Putamen (tissue), 1 donor: ENCODE measurements at places on chromosomes 5 and 9.

DNA sequence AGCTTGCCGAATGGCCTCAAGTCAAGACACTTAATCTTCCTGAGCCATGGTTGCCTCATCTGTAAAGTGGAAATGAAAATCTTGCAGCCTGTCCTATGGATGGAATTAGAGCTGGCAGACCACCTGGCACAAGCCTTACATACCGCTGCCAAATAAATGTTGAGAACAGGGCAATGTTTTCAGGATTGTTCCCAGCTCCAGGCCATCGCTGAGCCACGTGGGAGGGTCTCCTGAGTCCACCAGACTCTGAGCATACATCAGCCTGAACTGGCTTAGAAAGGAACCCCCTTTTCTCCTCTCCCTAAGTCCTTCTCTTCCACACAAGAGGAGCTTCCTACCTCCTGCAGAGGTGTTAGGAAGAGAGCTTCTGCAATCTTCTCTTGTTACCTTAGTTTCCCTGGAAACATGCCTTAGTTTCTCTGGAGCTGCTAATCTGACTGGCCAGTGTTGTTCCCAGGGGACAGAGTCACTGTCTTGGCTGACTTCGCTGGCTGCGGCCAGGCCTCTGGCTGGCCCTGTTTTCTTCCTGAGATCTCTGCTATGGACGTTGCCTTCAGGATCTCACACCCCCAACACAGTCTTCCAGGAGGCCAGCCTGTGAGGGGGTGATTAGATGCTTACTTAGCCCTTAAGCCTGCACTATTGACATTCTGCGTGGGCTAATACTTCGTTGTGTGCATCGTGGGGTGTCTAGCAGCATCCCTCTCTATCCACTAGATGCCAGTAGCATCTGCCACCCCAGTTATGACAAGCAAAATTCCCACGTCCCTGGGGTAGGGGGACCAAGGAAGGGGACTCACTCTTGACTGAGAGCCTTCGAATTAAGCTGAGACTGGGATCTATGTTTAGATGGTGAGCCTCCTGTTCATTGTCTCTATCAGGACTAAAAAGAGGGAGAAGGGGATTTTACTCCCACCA lies 62.2 kb downstream of the BOD1 start:
- peak; percentile 38 for DNase-seq

DNA sequence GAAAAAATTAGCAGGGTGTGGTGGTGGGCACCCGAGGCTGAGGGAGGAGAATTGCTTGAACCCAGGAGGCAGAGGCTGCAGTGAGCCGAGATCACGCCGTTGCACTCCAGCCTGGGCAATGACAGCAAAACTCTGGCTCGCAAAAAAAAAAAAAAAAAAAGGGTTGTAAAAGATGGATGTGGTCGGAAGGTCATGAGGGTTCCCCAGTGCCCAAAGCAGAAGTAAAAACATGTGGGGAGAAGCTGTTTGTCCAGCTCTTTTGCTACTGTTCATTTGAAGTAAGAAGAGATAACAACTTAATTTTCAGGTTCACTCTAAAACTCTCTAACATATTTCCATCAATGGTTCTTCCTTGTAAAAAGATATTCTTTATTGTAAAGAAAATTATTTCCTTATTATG lies 57.1 kb upstream of the GOLPH3 start:
- no peak for DNase-seq

GRCh38 chr9:110769667-110770066 lies 101.1 kb downstream of the MUSK start:
- no peak for DNase-seq

- DNase-seq, result no peak
Observed at GRCh38 chr5:125550274-125550673, 803.8 kb upstream of the ZNF608 start.

DNA sequence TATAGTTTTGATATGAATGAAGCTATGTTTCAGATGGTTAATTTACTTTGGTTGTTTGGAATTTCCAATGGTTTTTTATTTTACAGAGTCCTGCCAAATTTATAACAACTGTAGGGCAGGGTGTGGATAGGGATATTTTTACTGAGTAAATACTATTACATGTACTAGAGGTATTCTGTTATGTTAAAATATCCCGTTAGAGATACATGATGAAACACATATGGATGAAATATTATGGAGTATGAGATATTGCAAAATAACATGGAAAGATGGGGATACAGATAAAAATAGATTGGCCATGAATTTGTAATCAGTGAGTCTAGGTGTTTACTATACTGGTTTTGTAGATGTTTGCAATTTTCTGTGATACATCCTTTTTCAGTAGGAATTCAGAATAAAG lies 76.7 kb downstream of the RAB24 start:
- DNase-seq, result no peak

GRCh38 chr5:157475432-157475831 lies 15.4 kb downstream of the NIPAL4 start:
- DNase-seq, result no peak

DNA sequence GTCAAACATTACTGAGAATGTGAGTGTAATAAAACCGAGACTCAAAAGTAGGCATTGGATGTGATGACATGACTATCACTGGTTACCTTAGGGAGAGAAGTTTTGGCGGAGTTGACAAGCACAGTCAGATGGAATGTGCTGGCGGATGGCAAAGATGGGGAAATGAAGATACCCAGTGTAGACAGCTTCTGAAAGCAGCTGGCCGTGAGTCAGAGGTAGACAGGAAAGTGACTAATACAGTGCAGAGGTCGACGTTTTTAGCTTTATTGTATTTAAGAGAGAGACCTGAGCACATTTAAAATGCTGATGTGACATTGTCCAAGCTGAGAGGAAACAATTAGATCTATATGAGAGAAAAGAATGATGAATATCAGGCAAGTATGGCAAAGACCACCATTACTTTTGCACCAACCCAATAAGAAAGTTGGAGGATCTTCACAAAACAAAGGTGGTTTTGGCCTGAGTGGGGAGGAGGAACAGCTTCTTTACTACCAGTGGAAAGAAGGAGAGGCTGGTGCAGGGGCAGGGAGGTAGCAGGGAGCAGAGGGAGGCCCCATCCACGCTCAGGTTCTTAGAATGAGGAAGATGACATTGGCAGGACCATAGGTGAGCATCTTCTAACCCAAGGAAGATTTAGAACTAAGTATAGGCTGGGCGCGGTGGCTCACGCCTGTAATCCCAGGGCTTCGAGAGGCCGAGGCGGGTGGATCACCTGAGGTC lies 36.7 kb upstream of the KCNIP1 start:
- no peak for DNase-seq

GRCh38 chr5:154840435-154841272 lies 9.7 kb downstream of the FAXDC2 start:
- no peak for DNase-seq

DNA sequence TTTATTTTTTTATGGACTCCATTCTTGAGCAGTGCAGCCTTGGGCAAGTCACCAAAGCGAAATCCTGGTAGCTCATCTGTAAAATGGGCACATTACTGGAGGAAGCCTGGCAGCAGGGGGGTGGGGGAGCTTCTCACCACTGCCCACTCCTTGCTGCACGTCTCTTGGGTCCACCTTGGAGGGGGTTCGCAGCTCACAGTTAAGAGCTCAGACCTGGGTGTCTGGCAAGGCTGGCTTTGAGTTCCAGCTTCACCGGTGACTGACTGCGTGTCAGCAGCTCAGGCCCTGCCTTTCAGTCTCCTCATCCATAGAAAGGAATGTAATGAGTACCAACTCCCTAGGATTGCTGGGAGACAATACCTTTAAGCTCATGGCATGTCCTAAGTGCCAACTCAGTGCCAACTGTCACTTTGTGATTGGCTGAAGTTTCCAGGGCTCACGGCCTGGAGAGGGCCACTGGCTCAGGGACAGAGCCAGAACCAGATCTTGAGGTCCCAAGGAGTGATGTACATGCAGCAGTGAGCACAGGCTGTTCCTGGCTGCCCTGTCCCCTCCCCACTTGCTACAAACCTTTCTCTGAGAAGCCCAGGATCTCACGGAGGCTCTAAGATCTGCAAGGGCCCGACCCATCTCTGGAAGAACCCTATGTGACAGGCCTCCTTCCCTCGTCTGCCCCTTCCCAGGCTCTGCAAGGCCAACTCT lies 72.9 kb downstream of the C9orf50 start:
- no peak for DNase-seq

DNA sequence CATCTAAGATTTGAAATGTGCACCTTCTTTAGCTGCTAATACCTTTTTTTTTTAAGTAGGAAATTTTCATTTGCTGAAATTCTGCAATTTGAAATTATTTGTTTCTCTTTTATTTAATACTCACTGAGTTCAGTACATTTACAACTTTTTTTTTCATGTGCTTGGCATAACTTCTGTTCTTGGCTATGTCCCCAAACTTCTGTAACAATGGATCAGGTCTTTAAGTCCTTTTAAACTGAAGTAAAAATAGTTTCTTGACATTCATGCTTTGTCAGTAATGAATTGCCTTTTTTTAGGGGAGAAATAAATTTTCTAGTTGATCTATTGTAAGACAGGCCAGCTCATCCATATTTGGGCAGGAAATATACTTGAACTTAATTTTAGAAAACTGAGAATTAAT lies 41.5 kb downstream of the EDIL3 start:
- DNase-seq, result no peak

GRCh38 chr5:16806711-16807546 lies 129.2 kb downstream of the MYO10 start:
- no peak for DNase-seq

- DNase-seq, result no peak
Observed at GRCh38 chr9:3874449-3875360, 348.9 kb upstream of the RFX3 start.

- no peak for DNase-seq
Observed at GRCh38 chr9:38079461-38080031, 10.5 kb upstream of the SHB start.

DNA sequence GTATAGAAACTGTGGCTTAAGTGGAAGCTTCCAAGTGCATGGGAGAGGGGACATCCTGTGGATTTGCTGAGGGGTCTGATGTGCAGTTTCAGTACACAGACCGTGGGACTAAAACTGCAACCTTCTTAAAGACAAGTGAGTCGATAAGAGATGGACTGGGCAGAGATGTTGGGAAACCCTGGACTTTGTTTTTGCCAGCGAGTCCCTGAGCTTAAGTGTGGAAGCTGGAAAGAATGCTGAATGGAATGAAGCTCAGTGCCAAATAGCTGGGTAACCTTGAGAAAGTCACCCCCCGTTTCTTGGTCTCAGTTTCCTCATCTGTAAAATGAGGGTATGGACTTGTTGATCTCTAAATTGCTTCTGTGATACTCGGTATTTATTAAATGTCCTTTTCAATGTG lies 37.3 kb upstream of the KLF9 start:
- DNase-seq, result no peak

- no peak for DNase-seq
Observed at GRCh38 chr5:128532127-128532526, 5.9 kb downstream of the FBN2 start.

DNA sequence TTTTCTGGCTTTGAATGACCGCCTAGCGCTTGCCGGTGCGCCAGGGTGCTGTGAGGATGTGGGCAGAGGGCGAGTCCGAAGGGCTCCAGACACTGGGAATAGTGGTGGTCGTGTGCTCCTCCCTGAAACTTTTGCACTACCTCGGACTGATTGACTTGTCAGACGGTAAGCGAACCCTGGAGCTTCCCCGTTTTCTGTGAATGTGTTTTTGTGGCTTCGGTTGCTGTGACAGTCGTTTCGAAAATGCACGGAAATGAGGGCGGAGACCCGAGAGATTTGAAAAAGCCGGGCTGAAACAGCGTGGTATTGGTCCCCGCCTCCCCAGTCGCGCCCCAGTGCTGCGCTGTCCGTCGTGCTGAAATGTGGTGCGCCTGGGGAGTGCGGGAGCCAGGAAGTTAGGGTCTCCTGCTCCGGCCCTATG lies 102.5 kb upstream of the GABRP start:
- no peak for DNase-seq

- no peak for DNase-seq
Observed at GRCh38 chr9:69173497-69173890, 583 bp upstream of the TJP2 start.

GRCh38 chr9:89734600-89735041 lies 129.8 kb downstream of the GADD45G start:
- DNase-seq, result no peak

DNA sequence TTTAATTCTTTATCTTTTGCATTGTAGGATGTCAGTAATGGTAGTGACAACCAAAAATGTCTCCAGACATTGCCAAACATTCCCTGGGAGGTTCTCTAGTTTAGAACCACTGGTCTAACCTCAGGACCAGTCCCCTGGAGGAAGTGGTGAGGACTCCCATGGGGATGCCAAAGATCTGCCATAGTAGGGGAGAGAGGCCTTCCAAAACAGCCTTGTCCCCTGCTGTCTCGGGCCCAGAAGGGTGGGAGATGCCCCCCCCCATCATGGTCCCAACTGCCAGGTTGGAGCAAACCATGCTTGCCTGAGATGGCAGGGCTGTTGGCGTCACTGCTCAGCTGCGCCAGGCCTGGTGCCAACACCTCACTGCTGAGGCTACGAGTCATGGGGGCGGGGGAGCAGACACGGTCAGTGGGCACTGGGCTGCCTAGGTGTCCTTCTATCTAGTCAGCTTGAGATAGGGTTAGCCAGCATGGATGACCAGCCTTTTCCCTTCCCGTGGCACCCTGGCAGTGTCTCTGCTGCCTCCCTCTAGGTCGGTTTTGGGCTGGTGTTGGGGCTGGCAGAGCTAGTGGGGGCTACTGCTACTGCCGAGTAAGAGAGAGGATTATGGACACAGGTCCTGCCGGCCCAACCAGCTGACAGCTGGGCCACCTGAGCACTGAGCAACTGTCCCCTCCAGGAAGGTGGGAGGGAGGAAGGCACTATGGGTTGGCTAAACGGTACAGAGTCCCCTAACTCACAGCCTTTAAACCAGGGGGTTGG lies 8.3 kb upstream of the CXXC5 start:
- DNase-seq, result no peak

GRCh38 chr9:133737774-133738639 lies at the start of gene SARDH:
TSS of gene SARDH (minus strand) at chr9:133738352. CDS start at chr9:133734173, 4,179 bp downstream.
- no peak for DNase-seq

DNA sequence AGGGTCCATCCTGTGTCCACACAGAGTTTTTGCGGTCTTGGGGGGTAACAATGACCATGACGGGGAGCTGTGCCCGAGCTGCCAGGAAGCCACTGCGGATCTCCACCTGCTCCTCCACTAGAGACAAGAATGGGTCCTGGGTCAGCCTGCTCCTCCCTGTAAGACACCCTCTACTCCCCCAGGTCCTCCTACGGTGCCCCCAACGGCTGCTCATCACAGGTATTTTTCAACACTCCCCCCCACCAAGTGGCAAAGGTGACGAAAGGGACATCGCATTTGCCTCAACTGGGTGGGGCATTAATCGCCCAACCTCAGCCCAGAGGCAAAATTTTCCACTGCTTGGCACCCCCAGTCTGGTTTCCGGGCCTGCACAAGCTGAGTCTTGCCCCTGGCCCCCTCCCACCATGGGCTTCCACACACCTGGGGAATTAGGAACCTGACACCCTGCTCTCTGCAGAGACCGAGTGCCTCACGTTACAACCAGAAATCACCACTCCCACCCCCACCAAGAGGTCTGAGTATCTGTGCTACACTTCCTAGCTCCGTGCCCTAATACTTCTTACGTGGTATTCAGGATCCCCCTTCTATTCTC lies 9.6 kb downstream of the NOL6 start:
- no peak for DNase-seq
